Lower leg skin (tissue), 4 donors: ENCODE measurements at places on chromosomes 4 and X.

DNA sequence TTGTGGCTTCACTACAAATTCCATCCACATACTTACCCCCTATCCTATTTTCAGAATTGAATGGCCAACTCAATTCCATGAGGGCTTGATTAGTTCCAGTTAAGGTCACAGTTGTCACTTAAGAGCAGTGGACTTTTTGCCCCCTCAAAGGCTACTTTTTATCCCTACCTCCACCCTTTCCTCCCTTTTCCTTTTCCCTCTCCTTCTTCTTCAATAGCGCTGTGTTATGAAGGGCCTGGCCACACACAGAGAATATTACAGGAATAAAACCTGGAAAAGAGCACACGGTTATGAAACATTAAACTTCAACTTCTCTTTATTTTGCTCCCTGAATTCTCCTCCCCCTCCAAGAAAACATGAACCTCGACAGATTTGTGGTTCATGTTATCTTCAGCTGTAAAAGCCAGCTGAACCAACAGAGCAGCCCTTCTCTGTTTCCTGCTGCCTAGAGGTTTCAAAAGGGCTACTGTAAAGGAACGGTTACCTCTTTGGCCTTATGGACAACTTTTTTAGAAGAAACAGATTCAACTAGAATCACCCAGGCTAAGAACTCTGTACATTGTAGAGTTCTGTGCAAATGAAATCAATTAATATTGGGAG, 87.0 kb upstream of the RPL34 start:
- no peak for DNase-seq

- DNase-seq: no peak
These were observed 545.3 kb upstream of the GRID2 start for GRCh38 chr4:91758487-91758886.

DNA sequence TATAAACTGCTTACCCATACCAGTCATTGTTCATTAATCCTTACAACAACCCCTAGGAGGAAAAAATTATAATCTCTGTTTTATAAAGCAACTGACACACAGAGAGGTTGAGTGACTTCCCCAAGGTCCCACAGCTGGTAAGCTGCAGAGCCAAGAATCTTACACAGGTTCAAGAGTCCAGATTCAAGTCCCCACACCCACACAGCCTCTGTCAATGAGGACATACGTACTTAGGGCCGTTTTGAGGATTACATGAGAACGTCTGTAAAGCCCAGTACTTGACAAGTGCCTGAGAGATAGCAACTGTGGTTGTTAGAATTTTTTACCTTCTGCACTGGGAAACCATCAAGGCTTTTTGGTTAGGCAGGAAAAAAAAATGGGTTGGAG, 556 bp upstream of the SLC25A43 start:
- DNase-seq: no peak

GRCh38 chrX:17606231-17606630, 131.1 kb upstream of the SCML1 start:
- no peak for DNase-seq

DNA sequence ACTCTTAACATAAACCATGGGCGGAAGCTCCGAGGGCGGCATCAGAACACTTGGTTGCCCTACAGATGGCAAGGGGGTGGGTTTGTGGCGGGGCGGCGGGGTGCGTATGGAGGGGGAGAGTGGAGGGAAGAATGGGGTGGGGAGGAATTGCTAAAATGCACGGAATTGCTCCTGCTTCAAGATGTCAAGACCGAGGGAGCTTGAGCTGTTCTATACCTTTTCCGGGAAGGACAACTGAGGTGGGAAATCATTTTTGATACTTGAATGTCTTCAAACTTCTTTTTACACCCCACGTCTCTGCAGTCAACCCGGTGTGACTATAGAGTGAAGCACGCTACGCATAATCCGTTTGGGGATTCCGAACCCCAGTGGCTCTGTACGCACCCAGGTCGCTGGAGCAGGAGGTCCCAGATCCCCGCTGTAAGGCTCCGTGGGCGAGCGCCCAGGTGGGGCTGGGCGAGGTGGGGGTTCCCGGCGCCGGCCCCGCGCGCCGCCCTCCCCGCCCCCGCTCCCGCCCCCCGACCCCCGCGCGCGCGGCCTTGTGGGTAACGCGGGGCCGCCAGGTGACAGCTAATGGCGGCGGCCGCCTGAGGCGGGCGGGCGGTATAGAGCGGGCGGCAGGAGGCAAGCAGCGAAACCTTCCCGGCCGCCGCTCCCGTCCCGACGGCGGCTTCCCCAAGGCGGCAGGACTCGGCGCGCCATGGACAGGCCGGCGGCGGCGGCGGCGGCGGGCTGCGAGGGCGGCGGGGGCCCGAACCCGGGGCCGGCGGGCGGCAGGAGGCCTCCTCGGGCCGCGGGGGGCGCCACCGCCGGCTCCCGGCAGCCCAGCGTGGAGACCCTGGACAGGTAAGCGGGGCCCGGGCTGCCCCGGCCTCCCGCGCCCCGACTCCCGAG, at the start of gene MTMR1:
Gene MTMR1, plus strand, starts transcription at position 566 of the 894 bp plus-strand sequence. Its CDS starts 135 bp downstream, at position 701.
- DNase-seq: no peak
